ENCODE measurements at places on chromosomes 11 and 22. TPM values are rescaled to one million over a fixed set of nuclear protein-coding genes. Genes with fewer than 3 reads are reported as not detected.
A peak's percentile ranks its signal among the peaks of the same experiment; 100 is the strongest.

VPREB1 gene
- not detected for polyA plus RNA-seq

DNA sequence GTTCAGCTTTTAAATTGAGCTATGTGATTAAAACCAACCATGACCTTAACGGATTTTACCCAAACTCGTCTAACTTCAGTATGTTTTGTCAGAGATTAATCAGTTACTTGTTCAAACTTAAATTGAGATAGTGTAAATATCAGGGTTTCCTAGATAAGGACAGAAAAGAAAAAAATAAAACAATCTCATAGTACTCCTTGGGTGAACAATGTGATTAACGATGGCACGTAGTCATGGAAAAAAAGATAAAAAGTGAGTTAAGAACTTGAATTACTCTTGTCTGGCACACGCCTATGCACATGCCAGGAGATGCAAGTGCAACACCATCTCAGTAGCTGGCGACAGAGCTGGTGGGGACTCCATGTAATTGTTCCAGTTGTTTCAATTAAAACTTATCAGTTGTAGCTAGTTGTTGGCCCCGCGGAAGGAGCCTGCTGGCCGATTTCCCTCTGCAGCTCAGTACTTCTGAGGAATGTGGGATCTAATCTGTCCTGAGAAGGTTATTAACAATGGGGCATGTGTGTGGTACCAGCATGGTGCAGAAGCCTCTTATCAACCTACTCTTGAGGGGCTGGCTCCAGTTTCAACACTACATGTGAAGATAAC, 3.0 kb downstream of the RASSF10 start:
- peak; percentile 40 for DNase-seq

USP2 gene
- 2.5 TPM for polyA plus RNA-seq

- no peak for DNase-seq
Measured at GRCh38 chr11:85854212-85854556, 999 bp upstream of the CCDC83 start.

- DNase-seq = no peak
Measured at GRCh38 chr11:113001709-113002108, 40.5 kb downstream of the NCAM1 start.

FAM111A gene
- polyA plus RNA-seq = 3.2 TPM

DNA sequence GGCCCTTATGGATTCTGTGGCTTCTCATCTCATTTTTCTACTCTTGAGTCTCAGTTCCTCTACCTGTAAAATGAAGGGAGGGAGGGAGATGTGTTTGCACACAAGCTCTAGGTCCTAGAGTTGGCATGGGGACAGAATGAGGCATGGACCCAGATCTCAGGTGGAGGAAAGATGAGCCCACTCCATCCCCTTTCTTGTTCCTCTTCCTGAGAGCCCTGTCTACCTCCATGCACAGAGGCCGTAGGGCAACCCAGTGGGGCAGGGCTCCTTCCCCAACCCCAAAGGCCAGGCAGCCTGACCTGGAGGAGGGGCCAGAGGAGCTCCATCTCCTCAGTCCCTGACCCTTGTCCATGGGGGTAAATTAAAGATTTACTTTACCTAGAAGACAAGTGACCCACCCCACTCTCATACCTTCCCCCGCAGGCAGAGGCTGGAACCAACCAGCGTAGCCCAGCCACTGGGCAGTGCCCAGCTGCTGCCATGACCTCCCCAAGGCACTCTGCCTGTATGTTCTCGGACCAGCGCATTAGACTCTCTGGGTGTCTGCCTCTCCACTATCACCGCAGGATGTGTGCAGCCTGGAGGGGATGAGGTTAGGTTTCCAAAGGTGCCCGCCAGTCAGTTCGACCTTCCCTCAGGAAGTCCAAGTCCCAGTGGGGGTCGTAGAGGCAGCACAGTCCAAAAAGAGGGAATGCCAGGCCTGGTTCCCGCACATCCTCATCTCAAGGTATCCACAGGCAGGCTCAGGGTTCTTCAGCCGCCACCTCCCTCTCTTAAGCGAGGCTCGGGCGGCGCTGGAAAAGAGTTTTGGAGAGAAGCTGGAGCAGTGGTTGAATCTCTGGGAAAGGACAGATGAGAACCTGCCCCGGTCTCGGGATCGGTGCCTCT, 3.0 kb downstream of the SMTN start:
- no peak for DNase-seq

GRCh38 chr22:45860201-45860600, 116.8 kb downstream of the WNT7B start:
- no peak for DNase-seq

DNA sequence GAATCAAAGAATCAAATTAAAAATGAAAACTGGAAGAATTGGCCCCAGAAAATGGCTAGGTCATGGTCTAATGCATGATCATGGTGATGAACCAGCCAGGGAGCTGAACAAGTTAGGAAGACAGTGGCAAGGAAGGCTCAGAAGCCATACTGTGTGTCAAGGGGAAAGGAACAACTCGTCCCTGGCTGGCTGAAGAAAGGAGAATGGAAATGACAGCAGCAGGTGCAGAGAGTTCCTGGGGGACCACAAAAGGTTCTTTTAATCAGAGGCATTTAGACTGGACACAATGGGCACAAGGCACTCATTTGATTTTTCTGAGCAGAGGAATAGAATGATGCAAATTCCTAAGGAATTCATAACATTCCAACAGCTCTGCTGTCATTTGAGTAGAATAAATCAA, 209.9 kb downstream of the LARGE1 start:
- no peak for DNase-seq

DNA sequence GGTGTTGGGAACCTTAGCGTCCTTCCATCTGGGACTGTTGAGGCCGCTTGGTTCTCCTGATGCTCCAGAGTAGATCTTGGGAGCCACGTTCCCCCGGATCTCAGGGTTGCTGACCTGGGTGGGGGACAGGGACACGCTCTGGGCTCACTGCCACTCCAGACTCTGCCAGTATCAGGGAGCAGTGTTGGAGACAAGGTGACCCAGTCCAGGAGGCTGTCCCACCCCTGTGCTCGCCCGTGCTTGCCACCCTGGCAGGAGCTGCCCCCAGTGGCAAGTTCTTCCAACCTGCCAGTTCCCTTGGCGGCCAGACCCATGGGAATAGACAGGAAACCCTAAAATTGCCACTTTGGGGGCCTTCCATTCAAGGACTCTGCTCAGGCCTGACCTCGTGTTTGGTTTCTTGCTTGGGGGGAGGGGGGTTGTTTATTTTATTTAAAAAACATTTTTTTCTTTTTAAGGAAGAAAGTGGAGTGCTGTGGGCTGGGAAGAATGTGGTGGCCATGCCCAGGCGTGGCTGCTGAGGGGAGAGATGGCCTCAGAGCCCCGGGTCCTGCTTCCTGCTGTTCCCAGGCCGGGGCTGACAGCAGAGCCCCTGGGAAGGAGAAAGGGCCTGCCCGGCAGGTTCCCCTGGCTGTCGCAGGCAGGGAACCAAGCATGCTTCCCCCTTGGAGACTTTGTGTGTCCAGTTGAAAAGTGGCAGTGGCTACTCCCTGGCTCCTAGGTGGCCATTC, 7.2 kb downstream of the GRK2 start:
- DNase-seq = no peak

PGA3 gene
- polyA plus RNA-seq = not detected

Measured in HepG2 (cell line).